ENCODE measurements at places on chromosomes 1 and 21. TPM values are rescaled to one million over a fixed set of nuclear protein-coding genes. Genes with fewer than 3 reads are reported as not detected.

DNA sequence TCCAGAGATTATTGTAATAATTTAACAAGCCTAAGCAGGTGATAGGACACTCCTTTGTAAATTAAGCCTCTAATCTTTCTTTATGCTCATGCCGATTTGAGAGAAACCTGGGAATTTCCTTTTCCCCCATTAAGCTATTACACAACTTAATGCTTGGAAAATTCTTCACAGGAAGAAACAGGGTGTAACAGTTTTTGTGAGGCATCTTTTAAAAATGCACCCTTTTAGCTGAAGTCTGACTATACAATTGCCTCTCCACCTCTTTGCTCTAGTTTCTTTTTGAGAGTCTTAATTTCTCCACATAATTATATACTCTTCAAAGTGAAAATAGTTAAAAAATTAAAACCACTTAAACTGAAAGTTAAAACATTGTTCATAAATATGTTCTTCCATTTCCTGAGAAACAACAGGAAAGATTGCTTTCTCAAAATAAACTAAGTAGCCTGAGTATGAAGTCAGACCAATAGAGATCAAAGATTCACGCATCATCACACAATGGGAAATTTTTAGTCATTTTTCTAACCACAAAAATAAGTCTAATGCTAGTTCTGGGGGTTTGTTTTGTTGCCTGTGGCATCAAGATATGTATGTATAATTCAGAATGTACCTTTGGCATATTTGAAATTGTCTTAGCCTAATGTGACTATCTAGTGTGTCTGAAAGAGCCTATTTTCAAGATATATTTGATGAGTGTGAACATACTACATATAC lies 34.7 kb downstream of the LRRC8D start:
- DNase-seq: no peak
- H3K27me3 ChIP-seq: no peaks in the 10 kb centered on the region
- no peak overlapping the region for H3K4me3 ChIP-seq

- H3K27ac ChIP-seq: no peak overlapping the region
- no peak overlapping the region for H3K4me3 ChIP-seq
- DNase-seq: no peak
- no peaks in the 10 kb centered on the region for H3K36me3 ChIP-seq
- H3K27me3 ChIP-seq: no peaks in the 10 kb centered on the region
These were observed 72.3 kb downstream of the GALNT2 start for GRCh38 chr1:230139315-230139714.

DNA sequence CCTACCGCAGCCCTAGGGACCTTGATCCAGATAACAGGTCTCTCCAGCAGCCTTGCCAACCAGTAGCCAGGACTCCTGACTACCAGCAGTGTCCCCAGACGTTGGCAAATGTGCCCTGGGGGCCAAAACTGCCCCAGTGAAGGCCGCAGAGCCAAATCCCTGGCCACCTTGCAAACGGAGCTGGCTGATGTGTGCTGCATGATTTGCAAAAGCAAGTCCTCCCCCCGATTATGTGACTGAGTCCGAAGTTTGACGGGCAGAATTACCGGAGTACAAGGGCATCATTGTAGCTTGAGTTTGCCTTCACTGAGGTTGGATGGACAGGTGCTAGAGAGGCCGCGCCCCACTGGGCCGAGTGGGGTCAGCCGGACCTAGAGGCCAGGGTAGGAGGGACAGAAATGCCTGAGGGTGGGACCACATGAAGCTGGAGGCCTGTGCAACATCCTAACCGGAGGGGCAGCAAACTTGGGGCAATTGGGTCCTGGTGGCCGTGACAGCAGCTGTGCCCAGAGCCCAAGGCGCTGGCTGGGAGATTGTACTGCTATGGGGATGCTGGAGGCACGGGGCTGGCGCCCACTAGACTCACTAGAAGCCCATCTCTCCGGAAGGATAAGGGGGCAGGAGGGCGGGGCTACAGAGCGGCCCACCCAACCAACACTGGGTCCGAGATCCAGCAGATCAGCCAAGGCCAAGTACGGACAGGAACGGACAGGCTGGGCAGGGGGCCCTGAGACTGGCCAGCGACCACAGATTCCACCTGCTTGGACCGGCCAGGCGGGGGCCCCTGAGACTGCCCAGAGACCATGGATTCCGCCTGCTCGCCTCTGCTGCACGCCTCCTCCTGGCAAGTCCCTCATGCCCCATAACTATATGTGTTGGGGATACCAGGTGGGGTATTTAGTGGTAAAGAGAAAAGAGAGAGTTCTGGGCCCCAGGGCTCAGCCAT lies 2.8 kb downstream of the ARHGEF16 start:
- H3K36me3 ChIP-seq: no peaks in the 10 kb centered on the region
- H3K27ac ChIP-seq: no peak overlapping the region
- DNase-seq: no peak
- no peak overlapping the region for H3K4me3 ChIP-seq
- H3K4me1 ChIP-seq: peaks cover 4% of the 10 kb centered on the region
- H3K27me3 ChIP-seq: peaks cover 18% of the 10 kb centered on the region

GRCh38 chr1:165109013-165109412 lies 247.5 kb downstream of the LMX1A start:
- H3K4me1 ChIP-seq: no peaks in the 10 kb centered on the region
- H3K27me3 ChIP-seq: no peaks in the 10 kb centered on the region
- no peak overlapping the region for H3K4me3 ChIP-seq
- no peaks in the 10 kb centered on the region for H3K36me3 ChIP-seq
- DNase-seq: no peak

DNA sequence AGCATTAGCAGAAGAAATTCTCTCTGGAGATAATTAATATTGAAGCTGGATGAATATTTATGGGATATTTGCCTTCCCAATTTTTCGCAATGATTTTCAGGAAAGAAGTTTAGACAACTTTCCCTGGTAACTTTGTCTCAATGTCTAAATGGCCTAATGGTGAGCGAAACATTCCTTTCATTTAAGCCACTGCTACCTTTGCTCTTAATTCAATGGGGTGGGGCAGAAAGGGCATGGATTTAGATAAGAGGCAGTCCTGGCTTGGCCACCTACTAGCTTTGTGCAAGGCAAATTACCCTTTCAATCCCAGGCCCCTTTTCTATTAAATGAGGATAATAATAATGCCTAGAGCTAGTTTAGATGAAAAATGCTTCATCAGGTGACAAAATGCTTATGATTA lies 27.1 kb upstream of the LYST start:
- no peak overlapping the region for H3K4me3 ChIP-seq
- H3K27me3 ChIP-seq: no peaks in the 10 kb centered on the region
- H3K4me1 ChIP-seq: no peaks in the 10 kb centered on the region
- H3K27ac ChIP-seq: no peak overlapping the region
- no peak for DNase-seq

DNA sequence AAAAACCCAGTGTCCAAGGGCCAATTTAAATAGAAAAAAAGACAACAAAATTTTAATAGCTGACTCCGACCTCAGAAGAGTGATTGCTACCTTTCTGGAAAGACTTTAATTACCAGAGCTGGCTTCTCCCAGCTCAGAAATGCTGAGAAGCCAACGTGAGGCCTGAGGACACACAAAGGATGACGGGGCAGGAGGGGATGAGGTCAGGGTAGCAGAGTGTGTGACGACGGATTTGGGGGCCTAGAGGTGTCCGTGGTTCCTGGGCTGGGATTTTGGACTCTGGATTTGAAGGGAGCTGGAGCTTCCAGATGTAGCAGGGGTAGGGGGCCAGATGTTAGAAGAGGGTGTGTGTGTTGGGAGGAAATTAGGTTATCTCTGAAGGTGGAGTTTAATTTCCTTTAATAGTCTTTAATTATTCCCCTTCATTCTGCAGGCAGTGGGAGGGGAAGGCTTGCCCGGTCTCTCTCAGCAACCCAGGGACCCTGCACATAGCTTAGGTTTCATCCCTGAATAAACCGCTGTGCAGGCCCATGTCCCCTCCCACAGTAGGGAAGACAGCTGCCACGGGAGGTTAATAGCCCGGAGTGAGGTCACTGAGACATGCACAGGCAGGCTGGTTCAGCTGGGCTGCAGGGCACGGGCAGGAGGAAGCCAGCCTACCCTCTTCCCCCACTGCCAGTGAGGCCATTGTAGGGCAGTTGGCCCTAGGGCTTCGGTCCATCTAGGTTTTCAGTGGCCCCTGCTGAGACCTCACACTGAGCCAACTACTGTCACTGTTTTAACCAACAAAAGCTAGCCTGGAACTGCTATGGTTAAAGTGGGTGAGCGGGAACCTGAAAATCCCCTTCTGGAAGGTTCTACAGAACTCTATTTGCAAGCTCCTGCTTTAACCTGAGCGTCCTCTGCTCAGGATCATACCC lies 3.8 kb upstream of the PADI3 start:
- no peaks in the 10 kb centered on the region for H3K4me1 ChIP-seq
- DNase-seq: no peak
- H3K4me3 ChIP-seq: no peak overlapping the region
- H3K27me3 ChIP-seq: peaks cover 8% of the 10 kb centered on the region

DNA sequence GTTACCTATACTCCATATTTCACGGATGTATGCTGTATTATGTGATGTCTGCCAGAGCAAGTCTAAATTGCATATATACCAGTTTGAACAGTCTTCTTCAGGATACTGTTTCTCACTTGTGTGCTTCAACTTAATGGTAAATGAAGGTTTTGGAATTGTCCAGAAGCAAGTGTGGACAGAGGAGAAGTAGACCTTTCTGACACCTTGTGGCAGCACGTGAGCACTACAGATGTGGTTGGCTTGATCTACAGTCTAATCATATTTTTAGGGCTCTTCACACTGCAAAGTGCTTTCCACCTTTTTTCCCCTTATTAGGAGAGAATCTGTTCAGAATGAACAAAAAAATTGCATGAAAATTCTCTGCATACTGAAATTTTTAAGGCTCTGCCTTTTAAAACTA lies 10.9 kb downstream of the MORC3 start:
- peaks cover 32% of the 10 kb centered on the region for H3K4me1 ChIP-seq
- H3K36me3 ChIP-seq: peaks cover 20% of the 10 kb centered on the region
- no peak for DNase-seq

DNA sequence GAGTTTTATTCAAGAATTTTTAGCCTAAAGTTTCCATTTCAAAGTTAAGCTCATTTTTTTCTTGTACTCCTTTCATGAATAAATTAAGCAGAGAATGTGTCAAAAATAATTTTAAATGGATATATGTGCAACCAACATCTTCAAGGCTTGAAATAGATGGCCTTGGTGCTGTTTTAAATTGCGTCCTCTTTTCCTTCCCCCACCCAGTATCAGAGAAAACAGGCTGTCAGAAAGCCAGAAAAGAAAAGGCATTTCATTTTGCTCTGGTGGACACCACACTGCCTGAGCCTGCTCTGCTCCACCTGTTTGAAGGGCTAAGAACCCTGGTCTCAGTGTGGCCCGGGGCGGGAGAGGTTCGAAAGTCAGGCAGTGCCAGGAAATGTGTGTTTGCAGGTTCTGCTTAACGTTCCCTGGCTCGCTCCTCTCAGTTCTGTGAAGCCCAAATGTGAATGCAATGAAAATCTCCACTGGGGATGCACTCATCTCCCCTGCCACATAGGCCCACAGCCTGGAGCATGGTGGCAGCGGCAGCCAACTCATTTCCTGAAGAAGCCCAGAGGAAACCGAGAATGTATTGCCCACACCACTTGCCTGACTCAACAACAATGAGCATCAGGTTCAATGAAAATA lies 134.4 kb downstream of the SDCCAG8 start:
- H3K27ac ChIP-seq: no peak overlapping the region
- H3K4me1 ChIP-seq: no peaks in the 10 kb centered on the region
- no peaks in the 10 kb centered on the region for H3K27me3 ChIP-seq
- no peaks in the 10 kb centered on the region for H3K36me3 ChIP-seq

- H3K36me3 ChIP-seq: no peaks in the 10 kb centered on the region
- peaks cover 39% of the 10 kb centered on the region for H3K4me1 ChIP-seq
- peak; percentile 81 for DNase-seq
- peak overlapping the region; percentile 86 for H3K27ac ChIP-seq
- H3K4me3 ChIP-seq: peak overlapping the region; percentile 97
These were observed 513 bp downstream of the MGST3 start for GRCh38 chr1:165631342-165632151.

GRCh38 chr1:32334864-32335534 lies 1.0 kb downstream of the MARCKSL1 start:
- no peaks in the 10 kb centered on the region for H3K27me3 ChIP-seq
- peak; percentile 77 for DNase-seq
- peaks cover 31% of the 10 kb centered on the region for H3K36me3 ChIP-seq
- peaks cover 28% of the 10 kb centered on the region for H3K4me1 ChIP-seq
- peak overlapping the region; percentile 36 for H3K27ac ChIP-seq
- H3K4me3 ChIP-seq: peak overlapping the region; percentile 60

- H3K27me3 ChIP-seq: no peaks in the 10 kb centered on the region
- no peaks in the 10 kb centered on the region for H3K4me1 ChIP-seq
- H3K4me3 ChIP-seq: no peak overlapping the region
These were observed 1686.2 kb downstream of the PLA2G4A start for GRCh38 chr1:188514917-188515316.

DNA sequence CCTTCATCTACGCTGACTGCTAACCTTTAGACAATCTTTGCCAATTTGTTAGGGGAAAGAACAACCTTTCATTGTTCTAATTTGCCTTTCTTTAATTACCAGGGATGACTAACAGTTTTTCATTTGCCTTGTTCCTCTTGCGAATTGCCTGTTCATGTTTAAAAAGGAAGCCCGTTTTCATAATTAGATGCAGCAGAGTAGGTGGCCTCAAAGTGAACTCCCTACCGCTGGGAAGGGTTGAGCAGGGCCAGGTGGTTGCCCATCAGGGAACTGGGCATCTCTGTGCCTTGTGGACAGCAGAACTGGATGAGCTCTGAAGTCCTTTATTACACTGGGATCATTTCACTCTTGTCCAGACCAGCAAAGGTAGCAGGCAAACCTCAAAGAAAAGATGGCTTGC lies 59.0 kb downstream of the HIVEP3 start:
- no peak for DNase-seq
- no peak overlapping the region for H3K27ac ChIP-seq
- no peaks in the 10 kb centered on the region for H3K4me1 ChIP-seq
- no peaks in the 10 kb centered on the region for H3K27me3 ChIP-seq

DNA sequence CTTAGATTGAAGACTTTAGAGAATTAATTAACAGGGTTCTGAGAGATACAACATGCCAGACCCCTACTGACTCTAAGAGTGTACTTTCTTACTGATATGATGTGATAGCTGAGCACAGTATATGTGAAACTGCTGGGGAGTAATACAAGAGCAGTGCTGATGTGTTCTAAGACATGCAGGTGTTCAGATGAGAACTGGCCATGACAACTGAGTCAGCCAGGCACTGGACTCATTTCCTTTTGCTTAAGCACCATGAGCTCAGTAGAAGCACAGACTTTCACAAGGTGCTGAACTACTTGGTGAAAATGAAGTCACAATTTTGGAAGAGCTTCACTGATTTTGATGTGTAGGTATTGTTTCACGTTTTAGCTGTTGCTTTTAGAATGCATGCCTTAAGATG lies 15.9 kb upstream of the POGZ start:
- no peaks in the 10 kb centered on the region for H3K36me3 ChIP-seq
- H3K27me3 ChIP-seq: no peaks in the 10 kb centered on the region
- no peak overlapping the region for H3K27ac ChIP-seq

- DNase-seq: no peak
- H3K27ac ChIP-seq: no peak overlapping the region
- no peaks in the 10 kb centered on the region for H3K4me1 ChIP-seq
- H3K4me3 ChIP-seq: no peak overlapping the region
These were observed 870.7 kb upstream of the ADGRL2 start for GRCh38 chr1:80929868-80930508.

PSMB2 gene
- total RNA-seq: 44.1 TPM

TMPRSS2 gene
- 83.6 TPM for total RNA-seq

RGS8 gene
- total RNA-seq: not detected

PRAMEF18 gene
- total RNA-seq: not detected

RAB7B gene
- total RNA-seq: 7.0 TPM
